ENCODE measurements at places on chromosomes 2 and 18. TPM values are rescaled to one million over a fixed set of nuclear protein-coding genes. Genes with fewer than 3 reads are reported as not detected.

- no peak for DNase-seq
Measured at GRCh38 chr18:26648509-26649192, 100.3 kb upstream of the KCTD1 start.

STPG4 gene
- total RNA-seq = 0.46 TPM

DNA sequence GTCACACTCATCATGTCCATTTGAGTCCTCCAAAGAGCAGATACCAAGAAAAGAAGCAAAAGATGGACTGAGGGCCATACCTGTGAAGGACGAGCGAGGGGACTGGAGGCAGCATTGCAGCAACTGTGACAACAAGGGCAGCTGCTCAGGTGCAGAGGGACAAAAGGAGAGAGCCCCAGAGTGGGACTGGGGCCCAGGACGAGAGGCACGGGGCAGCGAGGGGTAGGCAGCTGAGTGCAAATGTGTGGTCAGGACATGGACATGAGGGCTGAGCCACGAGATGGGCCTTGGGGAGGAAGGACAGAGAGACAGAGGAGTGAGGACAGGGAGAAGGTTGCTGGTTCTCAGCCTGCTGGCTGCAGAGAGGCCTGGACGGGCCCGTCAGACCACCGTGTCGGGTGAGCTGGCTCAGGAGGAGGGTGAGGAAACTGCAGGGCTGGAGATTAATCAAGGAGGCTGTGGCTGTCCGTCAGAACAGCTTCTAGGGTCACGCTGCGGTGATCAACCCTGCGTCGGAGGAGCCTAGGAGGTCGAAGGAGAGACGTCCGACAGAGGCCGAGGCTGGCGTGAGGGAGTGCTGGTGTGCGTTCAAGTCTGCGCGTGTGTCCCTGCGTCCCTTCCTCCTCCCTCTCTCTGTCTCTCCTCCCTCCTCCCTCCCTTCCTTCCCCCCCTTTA lies 206.8 kb upstream of the HDAC4 start:
- DNase-seq = peak; percentile 74

GRCh38 chr18:77207540-77207939 lies 42.1 kb upstream of the GALR1 start:
- no peak for DNase-seq

GRCh38 chr2:145530653-145531052 lies 1010.7 kb upstream of the ZEB2 start:
- no peak for DNase-seq

- no peak for DNase-seq
Measured at GRCh38 chr18:55443776-55444175, 144.2 kb downstream of the TCF4 start.

DOK6 gene
- 2.0 TPM for total RNA-seq

- DNase-seq = no peak
Measured at GRCh38 chr2:63003351-63003750, 47.3 kb upstream of the OTX1 start.

- no peak for DNase-seq
Measured at GRCh38 chr18:67549946-67550345, 33.4 kb upstream of the DSEL start.

- no peak for DNase-seq
Measured at GRCh38 chr2:31886700-31887099, 124.1 kb downstream of the MEMO1 start.

CREG2 gene
- total RNA-seq = 0.17 TPM

GRCh38 chr18:26656944-26657536 lies 108.7 kb upstream of the KCTD1 start:
- DNase-seq = peak; percentile 91

GRCh38 chr2:132645722-132646539 lies 24.1 kb downstream of the LYPD1 start:
- DNase-seq = peak; percentile 71

DNA sequence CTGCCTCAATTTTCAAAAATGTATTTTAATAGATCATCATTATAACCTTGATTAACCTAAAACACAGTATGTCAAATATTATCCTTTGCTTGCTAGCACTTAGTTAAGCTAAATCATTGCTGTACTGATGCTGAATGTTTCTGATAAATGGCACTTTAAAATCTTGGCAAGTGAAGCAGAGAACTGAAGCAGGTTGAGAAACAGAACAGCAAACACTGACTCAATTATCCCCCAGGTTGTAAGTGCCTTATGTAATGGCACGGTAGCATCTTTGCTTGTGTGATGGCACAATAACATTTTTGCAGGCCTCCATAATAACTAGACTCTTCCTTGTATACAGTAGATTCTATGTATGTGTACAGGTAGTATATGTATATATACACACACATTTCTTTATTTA lies 33.8 kb downstream of the ARHGAP15 start:
- DNase-seq = no peak

- no peak for DNase-seq
Measured at GRCh38 chr2:96625571-96626552, 12.2 kb downstream of the KANSL3 start.

DNA sequence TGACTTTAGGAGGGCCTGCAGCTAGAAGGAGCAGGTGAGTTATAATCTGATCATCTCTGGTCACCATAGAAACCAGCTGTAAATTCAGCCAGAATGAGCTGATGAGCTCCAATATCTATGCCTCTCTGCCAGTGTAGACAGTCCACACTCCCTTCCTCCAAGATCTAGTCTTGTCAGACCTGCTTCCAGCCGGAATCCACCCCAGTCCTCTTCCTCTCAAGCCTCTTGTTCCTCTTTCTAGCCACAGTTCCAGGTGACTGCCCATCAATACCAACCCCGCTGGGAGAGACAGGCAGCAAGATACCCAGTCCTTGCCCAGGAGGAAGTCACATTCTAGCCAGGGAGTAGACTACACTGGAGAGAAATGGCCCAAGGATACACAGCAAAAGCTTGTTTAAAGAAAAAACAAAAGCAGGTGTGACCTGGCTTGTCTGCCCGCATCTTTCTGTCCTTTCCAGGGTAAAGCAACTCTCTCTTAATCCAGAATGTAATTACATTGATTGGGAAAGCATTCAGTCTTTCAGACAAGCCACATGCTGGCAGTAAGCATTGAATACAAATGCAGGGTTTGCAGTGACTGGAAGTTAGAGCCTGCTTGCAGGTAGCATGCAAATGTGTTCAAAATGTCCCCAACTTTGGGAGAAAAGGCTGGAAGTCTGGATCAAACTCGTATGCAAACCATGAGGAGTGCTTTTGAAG lies 9.0 kb upstream of the SLC35F6 start:
- DNase-seq = no peak

KCNG3 gene
- not detected for total RNA-seq

DSG4 gene
- not detected for total RNA-seq

ACADL gene
- not detected for total RNA-seq

KCMF1 gene
- total RNA-seq = 47.3 TPM

DNA sequence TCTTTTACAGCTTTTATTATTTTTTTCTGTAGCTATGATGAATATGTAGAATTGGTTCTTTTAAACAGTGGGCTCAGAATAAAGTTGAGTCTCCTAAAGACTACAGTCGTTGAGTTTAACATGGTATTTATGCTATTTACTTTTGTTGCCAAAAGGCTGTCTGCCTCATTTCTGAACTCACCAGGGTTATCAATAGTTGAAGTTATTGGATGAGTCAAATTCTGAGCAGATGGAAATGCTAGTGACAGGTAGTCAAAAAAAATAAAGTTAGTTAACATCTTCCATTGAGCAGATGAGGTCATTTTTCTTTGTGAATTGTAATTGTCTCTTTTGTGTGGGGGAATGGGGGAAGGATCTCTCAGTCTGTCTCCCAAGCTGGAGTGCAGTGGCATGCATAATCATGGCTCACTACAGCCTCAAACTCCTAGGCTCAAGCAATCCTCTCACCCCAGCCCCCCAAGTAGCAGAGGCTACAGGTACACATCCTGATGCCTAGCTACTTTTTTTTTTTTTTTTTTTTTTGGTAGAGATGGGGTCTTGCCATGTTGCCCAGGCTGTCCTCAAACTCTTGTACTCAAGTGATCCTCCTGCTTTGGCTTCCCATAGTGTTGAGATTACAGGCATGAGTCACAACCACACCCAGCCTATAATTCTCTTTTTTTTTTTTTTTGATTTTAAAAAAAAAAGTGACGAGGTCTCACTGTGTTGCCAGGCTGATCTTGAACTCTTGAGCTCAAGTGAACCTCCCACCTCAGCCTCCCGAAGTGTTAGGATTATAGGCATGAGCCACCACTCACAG lies 8.9 kb downstream of the PAPOLG start:
- no peak for DNase-seq

ZSWIM2 gene
- total RNA-seq = not detected

PSMA8 gene
- 0.70 TPM for total RNA-seq

DNA sequence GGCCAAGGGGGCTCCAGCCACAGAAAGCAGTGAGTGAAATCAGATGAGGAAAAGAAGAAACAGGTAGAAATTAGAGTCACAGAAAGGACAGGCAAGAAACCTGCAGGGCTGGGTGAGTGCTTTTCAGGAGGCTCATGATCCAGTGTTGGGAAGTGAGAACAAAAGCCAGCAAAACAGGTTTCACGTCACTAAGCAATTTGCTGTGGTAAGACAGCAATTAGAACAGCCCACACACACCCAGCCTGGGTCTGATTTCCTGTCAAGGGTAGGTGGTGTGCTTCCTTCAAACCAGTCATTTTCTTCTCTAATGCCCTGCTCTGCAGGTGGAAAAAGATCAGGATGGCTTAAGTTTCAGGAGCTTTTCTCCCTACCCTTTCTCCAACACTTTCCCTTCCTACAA lies 52.9 kb upstream of the XDH start:
- no peak for DNase-seq

MYO5B gene
- 6.0 TPM for total RNA-seq

DNA sequence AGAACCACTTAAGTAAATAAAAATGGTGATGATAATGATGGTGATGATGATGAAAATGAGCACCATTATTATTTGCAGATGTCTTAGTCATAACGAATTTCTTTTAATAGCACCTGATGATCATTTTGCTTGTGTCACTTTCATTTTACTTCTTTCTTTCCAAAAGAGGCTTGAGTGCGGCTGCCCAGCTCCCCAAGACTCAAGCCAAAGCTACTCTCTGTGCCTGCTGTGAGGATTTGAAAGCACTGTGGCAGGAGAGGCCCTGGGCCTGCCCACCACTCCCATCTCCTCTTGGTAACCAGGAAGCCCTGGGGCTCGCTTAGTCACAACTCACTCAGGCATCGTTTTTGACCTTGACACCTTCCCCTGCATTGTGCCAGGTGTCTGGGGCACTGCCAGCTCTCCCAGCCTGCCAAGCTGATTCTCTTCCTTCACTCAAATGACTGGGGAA lies 41.2 kb downstream of the RPL37A start:
- peak; percentile 79 for DNase-seq

GRCh38 chr18:59573962-59574361 lies 123.3 kb downstream of the CCBE1 start:
- DNase-seq = no peak

GRCh38 chr18:13613099-13613498 lies 113.3 kb downstream of the FAM210A start:
- no peak for DNase-seq

- peak; percentile 58 for DNase-seq
Measured at GRCh38 chr2:239688122-239688681, 287.4 kb upstream of the HDAC4 start.

NMS gene
- total RNA-seq = not detected

DUSP19 gene
- total RNA-seq = 5.0 TPM

MREG gene
- 6.6 TPM for total RNA-seq

IL36G gene
- not detected for total RNA-seq

DNA sequence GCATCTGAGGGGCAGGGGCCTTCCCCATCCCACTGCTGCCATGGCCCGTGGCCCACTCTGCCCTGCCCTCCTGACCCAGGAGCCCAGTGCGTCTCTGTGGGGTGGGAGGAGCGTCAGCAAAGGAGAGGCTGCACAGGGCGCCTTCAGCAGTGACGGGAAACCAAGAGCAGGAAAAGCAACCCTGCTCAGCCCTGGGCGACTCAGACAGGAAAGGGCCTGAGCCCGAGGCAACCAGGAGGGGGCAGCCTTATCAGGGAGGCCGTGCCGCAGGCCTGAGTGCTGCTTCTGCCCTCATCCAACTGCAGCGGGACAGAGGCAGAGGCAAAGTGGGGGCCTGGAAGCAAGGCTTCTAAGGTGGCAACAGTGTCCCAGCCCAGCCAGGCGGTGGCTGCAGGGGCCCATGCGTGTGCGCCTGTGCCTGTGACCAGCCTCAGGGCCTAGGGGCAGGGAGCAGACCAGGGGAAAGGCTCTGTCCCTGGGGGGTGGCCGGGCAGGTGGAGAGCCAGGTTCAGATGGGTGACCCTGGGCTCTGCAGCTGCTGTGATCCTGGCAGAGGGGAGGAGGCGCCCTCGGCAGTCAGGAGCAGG lies 23.3 kb upstream of the ALPI start:
- DNase-seq = peak; percentile 61

LIPG gene
- 0.35 TPM for total RNA-seq

DNA sequence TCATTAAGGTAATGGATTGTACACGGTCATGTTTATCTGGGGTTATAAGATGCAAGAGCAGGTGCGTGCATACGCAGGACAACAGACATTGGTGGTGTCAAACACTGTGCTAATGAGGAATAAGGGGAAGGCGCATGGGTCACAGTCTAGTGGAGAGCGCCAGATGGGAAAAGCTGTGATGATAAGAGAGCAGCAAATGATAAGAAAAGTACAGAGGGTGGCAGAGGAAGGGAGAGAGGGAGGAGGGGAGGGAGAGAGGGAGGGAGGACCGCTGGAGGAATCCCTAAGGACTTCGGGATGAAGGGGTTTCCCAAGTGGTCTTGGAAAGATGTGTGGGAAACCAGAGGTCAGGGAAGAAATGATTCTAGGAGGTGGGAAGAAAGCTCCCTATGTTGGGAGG lies 2.9 kb downstream of the TNFRSF11A start:
- DNase-seq = no peak

DNA sequence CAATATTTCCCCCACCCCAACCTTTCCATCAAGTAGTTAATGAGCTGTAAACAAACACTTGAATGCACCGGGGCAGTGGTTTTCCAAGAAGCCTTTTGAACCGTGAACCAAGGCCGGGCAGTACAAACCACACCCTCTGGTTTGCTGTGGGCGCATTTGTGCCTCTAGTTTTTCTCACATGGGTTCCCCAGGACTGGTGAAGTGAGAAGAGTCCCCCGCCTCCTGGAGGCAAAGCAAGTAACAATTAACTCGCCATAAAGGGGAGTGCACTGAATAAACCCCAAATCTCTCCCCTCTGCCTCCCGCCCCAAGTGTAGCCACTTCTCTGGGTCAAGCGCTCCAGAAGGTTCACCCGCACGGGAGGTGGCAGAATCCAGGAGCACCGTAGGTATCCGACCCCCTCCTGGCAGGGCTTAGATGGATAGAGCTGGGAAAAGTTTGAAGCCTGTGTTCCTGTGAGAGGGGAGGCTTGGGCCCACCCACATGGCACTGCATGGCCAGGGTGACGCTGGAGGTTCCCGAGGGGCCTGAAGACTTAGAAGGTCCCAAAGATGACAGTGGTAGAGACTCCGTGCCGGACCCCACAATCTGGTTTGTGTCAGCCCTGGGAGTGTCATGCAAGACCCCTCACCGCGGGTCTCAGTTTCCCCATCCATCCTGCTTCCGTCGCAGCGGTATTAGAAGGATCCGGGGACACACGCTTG lies 182.2 kb downstream of the SMAD2 start:
- no peak for DNase-seq

All from spleen (tissue), 13 donors.